ENCODE measurements at places on chromosomes 5 and 9.

GRCh38 chr5:29122306-29122705 lies 2071.2 kb upstream of the CDH6 start:
- DNase-seq = no peak

DNA sequence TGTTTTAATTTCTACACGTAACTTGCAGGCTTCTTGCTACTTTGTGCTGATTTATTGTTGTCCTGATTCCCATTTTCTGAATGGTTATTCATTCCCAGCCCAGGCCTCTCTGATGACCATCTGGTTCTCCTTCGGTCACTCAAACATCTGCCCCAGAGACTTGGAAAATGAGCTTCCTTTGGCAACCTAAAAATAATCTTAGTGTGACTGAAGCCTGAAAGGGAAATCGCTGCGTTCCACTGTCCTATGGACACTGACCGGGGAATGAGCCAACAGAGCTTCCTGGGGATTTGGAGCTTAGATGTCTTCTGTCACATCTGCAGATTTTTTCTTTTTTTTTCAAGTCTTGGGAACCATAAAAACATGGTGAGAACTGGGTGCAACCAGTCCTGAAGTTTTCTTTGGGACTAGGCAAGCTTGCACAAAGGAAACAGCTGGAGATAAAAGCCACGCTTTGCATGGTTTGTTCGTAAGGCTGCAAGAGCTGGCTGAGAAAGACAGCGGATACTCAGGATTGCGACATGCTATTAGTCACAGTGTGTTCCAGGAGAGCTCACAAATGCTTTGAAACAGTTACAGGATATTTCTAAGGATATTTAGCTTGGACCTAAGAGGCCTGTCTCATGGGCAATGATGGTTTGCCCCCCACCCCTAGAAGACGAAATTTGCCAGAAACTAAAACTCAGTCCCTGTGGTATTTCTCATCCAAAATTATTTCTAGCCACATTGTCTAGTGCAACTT lies 146.2 kb downstream of the GOLPH3 start:
- no peak for DNase-seq

- DNase-seq = peak; percentile 41
Observed at GRCh38 chr5:131581702-131582101, 53.3 kb downstream of the RAPGEF6 start.

- no peak for DNase-seq
Observed at GRCh38 chr5:117652036-117652957, 1077.7 kb upstream of the SEMA6A start.

DNA sequence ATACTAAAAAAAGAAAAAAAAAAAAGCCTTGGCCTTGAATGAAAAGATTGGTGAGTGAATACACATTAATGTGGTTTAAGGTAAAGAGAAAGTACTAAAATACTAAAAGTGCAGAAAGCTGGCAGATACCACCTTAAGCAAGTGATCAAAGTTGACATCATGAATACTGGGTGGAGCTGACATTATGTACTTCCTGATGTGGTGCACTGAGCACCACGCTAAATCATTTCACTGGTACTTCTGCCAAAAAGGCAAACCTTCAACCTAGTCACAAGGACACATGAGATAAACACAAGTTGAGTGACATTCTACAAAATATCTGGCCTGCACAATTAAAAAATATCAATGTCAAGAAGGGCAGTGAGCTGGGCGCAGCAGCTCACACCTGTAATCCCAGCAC lies 33.8 kb upstream of the PANK3 start:
- no peak for DNase-seq
